Suppressor macrophage (primary cell): ENCODE measurements at places on chromosomes 5 and 9.

GRCh38 chr9:117462861-117463260, 48.0 kb upstream of the ASTN2 start:
- no peak for DNase-seq

DNA sequence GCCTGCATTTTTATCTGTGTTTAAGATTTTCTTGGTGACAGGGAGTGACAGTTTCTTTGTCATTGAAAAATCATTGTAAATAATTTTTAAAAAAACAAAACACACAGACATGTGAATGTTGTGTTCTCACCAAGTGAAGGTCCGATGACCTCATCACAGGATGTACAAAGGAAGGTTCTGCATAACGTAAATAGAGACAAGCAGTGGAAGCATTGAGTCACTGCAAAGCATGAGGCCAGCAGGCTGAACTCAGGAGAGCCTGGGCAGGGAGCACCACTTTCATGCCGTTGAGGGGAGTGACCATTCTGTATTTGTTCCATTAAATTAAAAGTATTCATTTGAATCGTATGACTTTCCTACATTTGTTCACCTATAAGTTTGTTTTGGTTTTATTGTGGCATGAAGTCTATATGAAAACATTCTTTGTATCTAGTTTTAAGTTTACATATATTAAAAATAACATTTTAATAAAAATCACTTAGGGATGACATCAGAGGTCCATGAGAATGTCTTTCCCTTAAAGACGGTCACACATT, 70.4 kb upstream of the TLE1 start:
- DNase-seq = peak; percentile 55

DNA sequence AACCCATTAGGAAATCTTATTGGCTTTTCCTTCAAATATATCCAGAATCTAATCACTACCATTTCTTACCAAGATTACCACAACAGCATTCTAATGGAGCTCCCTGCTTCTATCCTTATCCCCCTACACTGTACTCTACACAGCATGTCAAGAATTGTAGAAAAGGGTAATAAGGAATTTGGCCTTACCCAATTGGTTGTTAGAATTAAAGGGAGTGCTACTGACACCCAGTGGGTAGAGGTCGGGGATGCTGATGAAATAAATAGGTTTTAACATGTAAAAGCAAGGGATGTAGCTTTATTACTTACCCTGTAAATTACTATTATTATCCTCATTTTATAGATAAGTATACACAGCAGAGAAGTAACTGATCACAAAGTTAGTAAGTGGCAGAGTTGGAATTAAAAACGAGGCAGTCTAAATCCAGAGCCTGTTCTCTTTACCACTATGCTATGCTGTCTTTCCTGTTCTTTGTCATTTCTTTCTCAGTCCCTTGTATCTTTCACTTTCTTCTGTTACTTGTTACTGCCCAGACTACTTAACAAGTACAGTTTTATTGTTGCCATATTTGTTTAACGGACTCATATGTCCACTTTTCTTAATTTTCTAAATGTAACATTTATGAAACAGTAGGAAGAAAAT, 10.5 kb downstream of the SLC38A9 start:
- DNase-seq = no peak

- peak; percentile 63 for DNase-seq
Observed at GRCh38 chr5:16454686-16455085, 10.9 kb downstream of the ZNF622 start.

DNA sequence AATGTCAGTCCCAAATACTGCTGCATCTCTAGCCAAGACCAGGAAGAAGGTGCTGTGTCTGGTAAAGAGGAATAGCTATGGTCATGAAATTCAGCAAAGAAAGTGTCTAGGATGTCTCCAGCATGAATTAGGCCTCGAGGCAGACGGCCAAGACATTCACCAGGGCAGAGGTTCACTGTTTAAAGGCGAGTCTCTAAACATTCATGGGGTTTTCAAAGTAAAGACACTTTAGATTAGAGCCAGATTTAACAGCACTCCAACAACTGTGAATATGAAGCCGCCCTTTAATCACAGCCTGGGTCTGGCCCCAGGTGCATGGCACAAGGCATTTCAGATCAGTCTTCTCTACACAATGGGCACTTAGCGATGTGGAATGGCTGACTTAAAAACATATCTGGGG, 95.0 kb downstream of the ANKH start:
- DNase-seq = no peak

DNA sequence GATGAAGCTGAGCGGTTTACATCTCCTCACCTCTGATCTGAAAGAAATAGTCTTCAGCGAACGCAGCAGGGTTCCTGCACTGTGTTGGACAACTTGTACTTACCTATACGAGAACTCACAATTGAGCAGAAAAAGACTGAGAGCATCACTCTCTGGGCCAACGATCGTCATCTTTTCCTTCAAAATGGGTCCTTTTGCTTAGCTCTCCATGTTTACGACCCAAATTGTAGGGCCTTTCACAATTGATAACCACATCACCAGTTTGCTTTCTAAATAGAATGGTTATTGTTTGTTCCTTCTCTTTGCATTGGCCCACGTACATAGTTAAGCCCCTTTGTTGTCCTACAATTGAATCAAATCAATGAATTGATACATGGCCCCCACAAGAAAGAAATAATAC, 110.0 kb upstream of the DMRT1 start:
- DNase-seq = no peak

- no peak for DNase-seq
Observed at GRCh38 chr9:7246917-7247522, 489.2 kb downstream of the KDM4C start.

DNA sequence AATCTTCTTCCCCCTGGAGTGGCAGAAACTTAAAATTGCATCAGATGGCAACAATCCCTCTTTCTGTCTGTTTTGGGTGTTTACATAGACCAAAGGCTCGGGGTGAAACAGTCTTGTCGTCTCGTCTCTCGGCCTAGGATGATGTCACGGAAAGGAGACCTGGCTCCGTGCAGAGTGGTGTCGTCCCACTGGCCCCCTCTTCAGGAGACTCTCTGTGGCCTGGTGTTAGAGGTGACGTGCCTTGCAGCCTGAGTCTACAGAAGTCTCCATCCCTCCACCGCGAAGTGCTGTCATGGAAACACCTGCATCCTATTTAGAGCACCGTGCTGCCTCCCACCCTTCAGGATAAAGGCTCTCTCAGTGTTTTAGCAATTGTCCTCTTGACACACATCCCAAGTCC, 409.7 kb downstream of the IRX1 start:
- DNase-seq = no peak

GRCh38 chr5:107582625-107583024, 88.1 kb downstream of the EFNA5 start:
- no peak for DNase-seq
